ENCODE measurements at places on chromosomes 5 and 9.
A peak's percentile ranks its signal among the peaks of the same experiment; 100 is the strongest.

- DNase-seq = peak; percentile 56
Observed at GRCh38 chr5:67530609-67531255, 334.1 kb upstream of the CD180 start.

DNA sequence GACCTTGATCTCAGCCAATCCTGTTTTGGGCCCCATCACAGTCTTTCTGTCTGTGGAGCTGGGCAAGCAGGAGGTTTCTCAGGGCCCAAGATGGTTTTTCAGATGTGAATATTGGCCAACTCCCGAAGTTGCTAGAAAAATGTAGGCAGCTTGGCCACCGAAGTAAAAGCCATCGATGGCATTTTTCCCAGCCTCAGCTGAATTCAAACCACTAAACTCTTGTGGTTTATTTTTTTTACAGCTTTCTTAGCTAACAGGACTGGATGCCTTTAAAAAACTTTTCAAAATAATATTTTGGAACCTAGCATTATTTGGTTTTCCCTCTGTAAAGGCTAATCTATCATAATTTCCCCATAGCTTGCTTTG is 102.5 kb upstream of the ERCC6L2 start:
- DNase-seq = no peak

- no peak for DNase-seq
Observed at GRCh38 chr5:126403876-126404275, 19.3 kb upstream of the GRAMD2B start.

GRCh38 chr9:94847486-94847885 is 121.0 kb downstream of the AOPEP start:
- no peak for DNase-seq

DNA sequence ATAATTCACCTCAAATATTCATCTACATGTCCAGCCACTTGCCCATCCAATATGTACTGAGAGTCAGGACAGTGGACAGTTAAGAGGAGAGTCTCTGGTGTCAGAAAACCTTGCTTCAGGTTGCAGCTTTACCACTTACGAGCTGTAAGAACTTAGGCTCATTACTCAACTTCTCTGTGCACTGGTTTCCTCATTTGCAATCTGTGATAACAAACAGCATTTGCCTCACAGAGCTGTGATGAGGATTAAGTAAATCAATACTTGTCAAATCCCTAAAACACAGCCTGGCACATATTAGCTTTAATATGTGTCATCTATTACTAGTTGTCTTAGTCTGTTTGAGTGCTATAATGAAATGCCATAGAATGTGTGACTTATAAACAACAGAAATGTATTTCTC is 8.6 kb downstream of the GOLGA1 start:
- DNase-seq = no peak

DNA sequence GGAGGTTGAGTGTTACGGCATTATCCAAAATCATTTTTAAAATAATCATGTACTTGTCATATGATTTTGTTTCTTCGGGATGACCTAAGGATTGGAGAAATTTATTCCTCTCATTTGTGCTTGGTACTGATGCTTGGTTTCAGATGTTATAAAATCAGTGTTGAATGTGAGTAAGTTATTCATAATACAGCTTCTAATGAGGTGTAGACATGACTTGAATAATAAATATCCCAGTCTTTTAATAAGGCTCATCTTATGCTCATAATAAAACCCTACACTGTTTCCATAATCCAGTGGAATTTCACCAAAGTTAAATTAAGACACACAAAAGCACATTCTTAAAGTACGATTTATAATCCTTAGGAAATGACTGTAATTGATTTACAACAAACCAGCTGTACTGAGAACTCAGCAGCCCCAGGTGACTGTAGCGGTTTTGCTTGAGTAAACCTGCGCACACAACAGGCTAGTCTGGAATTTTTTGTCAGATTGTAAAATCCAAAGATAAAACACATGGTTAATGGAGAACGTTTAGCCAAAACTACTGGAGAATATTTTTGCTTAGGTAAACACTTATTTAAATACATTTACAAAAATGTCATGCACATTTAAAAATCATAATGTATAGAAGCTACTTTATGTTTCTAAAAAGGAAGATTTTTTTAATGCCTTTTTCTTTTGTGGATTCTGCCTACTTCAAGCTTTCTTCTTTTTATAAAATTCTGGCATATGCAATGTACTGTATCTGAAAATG is 609.8 kb upstream of the GRAMD2B start:
- DNase-seq = no peak

GRCh38 chr5:151868451-151868850 is 56.2 kb downstream of the GLRA1 start:
- no peak for DNase-seq

- no peak for DNase-seq
Observed at GRCh38 chr5:33855396-33855795, 36.4 kb downstream of the ADAMTS12 start.

DNA sequence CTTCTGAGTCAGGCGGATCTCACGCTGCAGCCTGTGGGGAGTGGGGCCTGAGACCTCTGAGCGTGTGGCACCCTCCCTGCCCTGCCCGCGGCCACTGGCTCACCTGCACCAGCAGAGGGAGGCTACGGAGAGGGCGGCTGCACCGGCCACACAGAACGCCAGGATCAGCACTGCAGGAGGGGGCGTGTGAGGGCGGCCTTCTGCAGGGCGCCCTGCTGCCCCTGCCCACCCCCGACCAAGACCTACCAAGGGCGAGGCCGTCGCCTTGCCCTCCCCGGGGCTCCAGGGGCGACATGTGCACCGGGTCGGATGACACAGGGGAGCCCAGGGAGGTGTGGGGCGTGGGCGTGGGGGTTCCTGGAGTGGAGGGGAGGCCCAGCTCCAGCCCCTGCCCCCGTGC is 5.4 kb downstream of the NPDC1 start:
- DNase-seq = no peak

DNA sequence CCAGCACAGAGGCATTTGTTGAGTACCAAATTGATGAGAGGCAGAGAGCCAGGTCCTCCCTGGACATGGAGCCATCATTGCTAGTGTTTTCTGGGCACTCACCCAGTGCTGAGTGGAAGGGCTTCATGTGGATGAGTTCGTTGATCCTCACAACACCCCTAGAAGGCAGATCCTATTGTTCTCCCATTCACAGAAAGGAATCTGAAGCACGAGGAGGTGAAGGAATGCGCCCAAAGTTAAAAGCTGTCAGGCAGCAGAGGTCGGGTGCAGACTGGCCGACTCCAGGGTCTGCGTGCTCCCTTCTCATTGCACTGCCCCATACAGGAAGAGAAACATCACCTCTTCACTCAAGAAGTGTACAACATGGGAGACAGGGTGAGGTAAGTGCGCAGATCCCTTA is 153.5 kb upstream of the TNPO1 start:
- no peak for DNase-seq

- DNase-seq = peak; percentile 69
Observed at GRCh38 chr9:133886563-133887501, 105.3 kb downstream of the VAV2 start.

DNA sequence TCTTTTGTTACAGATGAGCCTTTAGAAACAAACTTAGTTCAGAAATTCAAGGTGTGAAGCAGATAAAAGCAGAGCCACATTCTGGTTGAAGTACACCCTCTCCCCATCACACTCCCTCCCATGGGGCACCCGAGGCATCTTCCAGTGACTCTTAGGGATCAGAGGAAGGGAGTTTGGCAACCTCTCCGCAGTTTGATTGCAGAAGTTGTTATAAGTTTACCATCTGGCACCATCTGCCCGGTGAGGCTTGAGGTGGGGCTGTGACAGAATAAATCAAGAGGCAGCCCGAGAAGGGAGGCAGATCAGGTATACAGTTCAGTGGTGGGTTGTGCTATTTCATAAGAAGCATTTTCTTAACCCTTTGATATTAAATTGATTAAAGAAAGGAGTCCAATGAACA is 458.6 kb upstream of the CLINT1 start:
- DNase-seq = no peak

- peak; percentile 48 for DNase-seq
Observed at GRCh38 chr9:79470954-79471353, 100.8 kb upstream of the TLE4 start.

GRCh38 chr9:133570691-133571080 is 36.2 kb downstream of the ADAMTSL2 start:
- no peak for DNase-seq

GRCh38 chr9:89388084-89388867 is 70.0 kb downstream of the SECISBP2 start:
- no peak for DNase-seq

- peak; percentile 39 for DNase-seq
Observed at GRCh38 chr9:119938871-119939270, 569.6 kb upstream of the BRINP1 start.

DNA sequence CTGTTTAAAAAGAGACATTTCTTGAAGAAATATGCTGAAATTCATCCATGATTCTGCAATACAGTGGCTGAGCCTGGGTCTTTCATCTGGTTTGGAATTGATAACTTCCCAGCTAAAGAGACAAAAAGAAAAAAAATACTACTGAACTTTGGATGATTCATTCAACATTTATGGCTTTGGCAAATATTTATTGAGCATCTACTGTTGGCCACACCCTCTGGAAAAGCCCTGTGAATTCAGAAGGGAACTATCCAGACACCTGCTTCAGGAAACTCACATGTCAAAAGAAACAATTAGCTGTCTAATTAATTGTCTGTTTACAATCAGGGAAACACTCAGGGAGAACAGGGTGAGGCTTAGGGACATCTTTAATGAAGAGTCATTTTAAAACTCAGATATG is 17.8 kb upstream of the ZNF622 start:
- peak; percentile 58 for DNase-seq

DNA sequence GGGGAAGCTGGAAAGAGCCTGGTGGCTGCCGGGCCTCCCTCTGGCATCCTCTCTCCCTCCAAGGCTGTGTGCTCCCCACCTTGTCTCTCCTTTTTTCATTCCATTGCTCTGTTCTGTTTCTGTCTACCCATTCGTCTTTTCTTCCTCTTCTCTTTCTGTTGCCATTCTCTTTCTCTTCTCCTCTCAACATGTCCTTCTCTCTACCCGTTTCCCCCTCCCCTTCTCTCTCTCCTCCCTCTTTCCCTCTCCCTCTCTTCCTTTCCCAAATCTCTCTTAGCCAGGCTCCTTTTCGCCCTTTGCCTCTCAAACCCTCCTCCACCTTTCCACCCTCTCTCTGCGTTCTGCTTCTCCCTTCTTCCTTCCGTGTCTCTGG is 19.4 kb upstream of the KCNIP1 start:
- no peak for DNase-seq

GRCh38 chr5:22779499-22779898 is 73.6 kb downstream of the CDH12 start:
- DNase-seq = no peak

Data from NCI-H2081 (cell line).